Stimulated activated CD4-positive, alpha-beta T cell treated with anti-CD3 and anti-CD28 coated beads, Interleukin-2, amount 100 ng/mL, for 48 hours (primary cell): ENCODE measurements at places on chromosomes 2 and 18.

GRCh38 chr18:48470484-48471180 is 61.4 kb upstream of the ZBTB7C start:
- no peak for DNase-seq

GRCh38 chr2:62723253-62723652 is 17.7 kb downstream of the EHBP1 start:
- DNase-seq: no peak

GRCh38 chr2:122166820-122167219 is 411.4 kb downstream of the TSN start:
- DNase-seq: no peak

GRCh38 chr18:67402543-67402942 is 114.0 kb downstream of the DSEL start:
- no peak for DNase-seq

DNA sequence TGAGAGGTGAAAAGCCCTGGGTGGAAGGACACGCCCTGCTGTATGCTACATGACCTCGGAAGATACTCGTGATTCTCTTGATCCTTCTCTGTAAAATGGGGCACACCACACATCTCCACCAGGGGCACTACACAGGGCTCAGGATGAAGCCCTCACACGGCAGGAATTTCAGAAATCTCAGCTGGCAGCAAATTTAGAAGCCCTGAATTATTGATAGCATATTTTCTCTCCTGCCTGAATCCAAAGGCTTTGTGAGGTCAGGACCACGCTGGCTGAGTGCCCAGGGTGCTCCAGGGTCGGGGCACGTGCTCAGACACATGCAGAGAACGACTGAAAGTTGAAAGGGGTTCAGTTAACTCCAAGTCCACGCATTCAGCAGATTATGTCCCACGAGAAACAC is 42.1 kb upstream of the GALR1 start:
- DNase-seq: peak; percentile 29

- DNase-seq: no peak
Measured at GRCh38 chr18:35049111-35050027, 8.2 kb downstream of the MAPRE2 start.

GRCh38 chr18:30730915-30731314 is 311.6 kb downstream of the DSC3 start:
- DNase-seq: no peak

GRCh38 chr2:235483313-235483712 is 10.5 kb upstream of the AGAP1 start:
- no peak for DNase-seq

DNA sequence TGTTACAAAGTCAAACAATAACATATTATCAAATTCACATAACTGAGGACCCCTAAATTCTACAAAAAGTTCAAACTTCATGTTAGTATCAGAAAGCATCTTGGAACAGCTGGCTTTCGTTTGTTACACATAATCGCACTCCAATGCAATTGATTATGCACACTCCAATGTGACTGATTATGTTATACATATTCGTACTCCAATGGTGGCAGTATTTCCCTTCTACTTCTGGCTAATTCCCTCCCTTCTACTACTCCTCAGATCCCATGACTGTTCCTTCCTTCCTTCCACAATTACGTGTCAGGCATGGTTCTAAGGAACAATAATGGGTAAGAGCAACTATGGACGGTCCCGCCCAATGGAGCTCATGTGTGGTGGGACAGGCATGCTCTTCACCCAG is 137.1 kb upstream of the CCDC150 start:
- no peak for DNase-seq

DNA sequence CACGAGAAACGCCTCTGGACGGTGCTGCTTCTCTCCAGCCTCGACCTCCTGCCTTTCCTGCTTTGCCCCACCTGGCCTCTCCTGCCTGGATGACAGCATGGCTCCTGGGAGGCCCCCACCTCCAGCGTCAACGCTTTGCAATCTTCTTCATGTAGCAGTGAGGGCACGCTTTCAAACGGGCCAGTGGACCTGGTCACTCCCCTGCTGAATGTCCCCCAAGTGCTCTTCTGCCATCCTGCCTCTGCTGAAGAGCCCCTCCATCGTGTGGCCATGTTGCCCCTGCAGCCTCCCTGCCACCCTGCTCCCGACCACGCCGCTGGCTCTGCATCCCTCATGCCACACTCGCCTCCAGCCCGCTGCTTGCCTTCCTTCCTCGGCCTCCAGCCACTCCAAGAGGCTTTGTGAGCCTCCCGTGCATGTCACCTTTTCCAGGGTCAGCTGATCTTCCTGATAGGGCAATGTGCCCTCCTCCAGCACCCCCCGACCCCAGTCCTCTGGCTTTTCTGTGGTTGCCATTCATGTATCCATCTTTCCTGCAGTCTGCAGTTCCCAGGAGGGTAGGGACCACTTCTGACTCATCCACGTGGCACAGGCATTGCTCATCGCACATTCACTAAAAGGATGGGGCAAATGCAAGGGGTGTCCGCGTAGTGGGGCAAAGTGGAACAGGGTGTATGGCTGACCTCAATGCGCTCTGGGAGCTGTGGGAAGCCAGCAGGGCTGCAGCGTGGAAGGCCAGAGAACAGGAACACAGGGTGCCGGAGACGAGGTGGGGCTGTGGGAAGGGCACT is 268.8 kb downstream of the TWIST2 start:
- DNase-seq: no peak

GRCh38 chr18:41714872-41715271 is 240.2 kb upstream of the PIK3C3 start:
- no peak for DNase-seq

GRCh38 chr2:75589391-75590105 is 28.8 kb upstream of the EVA1A start:
- no peak for DNase-seq

DNA sequence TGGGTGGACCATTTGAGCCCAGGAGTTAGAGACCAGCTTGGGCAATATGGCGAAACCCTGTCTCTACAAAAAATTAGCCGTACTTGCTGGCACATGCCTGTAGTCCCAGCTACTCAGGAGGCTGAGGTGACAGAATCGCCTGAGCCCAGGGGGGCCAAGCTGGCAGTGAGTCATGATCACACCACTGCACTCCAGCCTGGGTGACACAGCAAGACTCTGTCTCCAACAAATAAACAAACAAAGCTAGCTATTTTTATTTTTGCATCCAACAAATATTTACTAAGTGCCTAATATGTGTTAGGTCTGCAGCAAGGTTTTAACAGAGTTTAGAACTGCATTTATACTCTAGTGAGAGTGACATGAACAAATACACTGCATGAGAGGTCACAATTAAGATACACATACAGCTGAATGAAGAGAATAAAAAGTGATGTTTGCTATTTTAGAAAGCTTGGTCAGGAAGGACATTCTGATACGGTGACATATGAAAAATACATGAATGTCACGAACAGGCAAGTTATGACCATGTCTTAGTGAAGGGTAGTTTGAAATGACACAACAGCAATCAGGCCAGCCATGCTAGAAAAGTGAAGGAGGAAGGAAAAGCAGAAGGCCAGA is 83.2 kb upstream of the FRZB start:
- no peak for DNase-seq

DNA sequence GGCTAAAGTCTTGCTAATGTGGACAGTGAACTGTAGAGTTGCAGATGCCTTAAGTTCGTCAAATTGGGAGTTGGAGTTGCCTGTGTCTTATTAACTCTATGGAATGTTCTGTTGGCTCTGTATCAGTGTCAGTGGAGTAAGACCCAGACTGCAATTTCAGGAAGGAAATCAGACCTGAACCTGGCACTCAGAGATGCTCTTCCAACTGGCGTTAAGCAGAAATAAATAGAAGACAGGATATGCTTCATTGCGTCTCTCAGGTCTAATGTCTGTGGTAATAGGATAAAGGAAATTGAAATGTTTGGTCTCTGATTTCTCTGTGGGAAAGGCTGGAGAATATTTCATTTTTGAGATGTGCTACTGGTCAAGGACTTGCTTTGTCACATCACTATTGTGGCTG is 846.7 kb upstream of the ID2 start:
- DNase-seq: no peak

DNA sequence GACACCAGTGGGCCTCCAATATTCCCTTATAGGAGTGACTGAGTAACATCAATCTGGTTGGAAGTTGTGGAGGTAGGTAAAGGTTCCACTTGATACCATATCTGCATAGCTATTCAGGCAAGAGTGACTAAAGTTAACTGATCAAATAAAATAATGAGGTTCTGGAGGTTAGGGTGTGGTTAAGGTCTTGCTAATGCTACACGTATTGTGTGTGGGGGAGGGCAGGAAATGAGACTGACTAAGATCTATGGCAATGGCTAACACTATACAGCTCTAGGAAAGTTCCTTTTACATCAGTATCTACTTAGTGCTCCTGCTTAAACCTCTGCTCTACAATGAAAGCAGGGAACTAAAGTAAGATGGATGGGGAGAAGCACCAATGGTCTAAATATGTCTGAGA is 149.1 kb upstream of the MGAT5 start:
- DNase-seq: no peak

DNA sequence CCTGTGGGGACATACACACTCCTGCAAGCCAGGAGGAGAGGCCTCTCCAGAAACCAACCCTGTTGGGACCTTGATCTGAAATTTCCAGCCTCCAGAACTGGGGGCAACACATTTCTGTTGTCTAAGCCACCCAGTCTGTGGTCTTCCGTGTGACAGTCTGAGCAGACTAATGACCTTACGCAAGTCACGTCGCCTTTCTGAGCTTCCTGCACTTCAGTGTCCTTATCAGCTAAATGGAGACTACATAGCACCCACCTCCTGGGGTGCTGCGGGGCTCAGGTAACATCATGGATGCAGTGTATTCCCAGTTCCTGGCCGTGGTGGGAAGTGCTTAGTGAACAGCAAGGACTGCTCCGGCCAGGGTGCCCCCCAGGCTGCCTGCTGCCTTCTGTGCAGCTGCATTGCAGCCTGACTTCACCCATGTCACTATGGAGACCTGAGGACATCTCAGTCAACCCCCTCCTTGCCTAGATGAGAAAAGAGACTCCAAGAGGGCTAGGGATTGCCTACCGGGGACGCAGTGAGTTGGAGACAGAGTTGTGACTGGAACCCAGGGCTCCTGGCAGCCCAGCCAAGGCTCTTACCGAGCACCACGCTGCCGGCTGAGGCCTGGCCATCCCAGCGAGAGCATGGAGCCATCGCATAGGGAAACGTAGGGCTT is 61.2 kb upstream of the FZD5 start:
- DNase-seq: no peak

DNA sequence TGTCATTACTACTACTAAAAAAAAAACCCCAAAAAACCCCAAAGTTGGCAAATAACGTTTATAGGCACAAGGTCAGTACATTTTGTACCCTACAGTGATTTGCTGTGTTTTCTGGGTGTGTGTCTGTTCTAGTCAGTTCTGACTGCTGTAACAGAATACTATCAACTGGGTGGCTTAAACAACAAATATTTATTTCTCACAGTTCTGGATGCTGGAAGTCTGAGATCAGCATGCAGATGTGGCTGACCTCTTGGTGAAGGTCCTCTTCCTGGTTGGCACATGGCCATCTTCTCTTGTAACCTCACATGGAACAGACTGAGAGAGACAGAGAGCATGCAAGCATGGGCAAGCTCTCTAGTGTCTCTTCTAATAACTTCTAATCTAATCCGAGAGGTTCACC is 103.1 kb downstream of the CERS6 start:
- no peak for DNase-seq

GRCh38 chr18:35118641-35119040 is 77.4 kb downstream of the MAPRE2 start:
- no peak for DNase-seq

- DNase-seq: peak; percentile 51
Measured at GRCh38 chr2:72887740-72888437, 681 bp downstream of the SPR start.

GRCh38 chr2:205903549-205904129 is 182.3 kb downstream of the INO80D start:
- no peak for DNase-seq

GRCh38 chr18:10081492-10081891 is 167.7 kb downstream of the VAPA start:
- no peak for DNase-seq

DNA sequence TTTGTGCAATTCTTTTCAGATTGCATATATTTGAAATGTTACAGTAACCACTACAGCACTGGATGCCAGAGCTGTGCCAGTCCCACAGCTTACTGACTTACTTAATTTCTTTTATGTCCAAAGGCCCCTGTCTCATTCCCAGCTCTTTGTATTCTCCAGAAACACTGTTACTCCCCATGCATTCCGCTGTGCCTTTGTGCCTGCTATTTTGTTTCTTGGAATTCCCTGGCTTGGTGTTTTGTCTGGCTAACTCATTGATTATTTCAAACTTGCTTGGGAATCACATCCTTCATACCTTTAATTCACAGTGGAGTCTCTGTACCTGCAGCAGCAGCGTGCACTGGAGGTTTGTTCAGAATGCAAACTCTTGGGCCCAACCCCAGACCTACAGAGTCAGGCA is 601.9 kb upstream of the DDX18 start:
- no peak for DNase-seq

DNA sequence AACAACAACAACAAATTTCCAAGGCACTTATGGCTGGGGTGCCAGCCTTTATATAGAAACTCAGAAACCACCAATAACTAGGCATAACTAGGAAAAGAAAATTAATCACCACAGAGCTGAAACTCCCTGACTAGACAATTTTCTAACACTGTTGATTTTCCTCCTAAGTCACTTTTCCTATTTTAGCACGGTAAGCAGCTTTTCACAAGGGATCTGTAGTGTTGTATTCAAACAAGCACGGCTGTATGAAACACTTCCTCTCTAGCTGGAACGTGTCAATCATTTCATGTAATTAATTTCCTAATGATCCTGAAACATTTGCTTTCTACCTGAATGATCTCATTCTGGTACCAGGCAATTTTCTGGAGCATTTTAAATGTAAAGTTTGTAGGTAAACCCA is 645.0 kb downstream of the IRS1 start:
- DNase-seq: no peak

DNA sequence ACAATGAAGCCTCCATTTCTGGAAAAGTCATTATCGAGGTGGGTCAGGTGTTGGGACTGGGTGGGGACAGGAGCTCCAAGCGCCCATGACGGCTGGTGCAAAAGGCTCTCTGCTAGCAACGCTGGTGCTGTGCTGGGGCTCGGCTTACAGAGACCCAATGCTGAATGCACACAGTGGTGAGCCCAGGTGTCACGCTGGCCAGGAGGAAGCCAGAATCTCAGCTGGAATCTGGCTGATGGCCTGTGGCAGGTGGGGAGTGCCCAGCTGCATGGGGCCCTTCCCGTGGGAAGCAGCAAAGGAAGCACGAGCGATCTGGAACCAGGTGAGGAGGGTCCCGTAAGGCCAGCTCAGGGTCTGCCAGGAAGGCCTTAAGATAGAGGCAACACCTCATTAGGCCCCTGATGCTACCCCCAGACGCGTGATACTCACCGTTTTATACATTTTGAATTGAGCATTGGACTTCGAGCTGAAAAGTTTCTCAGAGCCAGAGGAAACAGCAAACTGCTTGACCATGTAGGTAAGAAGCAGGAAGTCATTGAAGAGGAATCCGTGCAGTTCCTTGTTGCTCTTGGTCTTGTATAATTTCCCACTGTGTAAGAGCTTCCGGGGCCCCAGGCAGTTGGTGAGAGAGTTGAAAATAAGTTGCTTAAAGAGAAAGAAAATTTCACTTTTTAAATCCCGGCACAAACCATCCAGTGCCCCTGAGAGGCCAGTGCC is 34.7 kb downstream of the FAM228A start:
- no peak for DNase-seq

- DNase-seq: no peak
Measured at GRCh38 chr18:52694804-52695203, 354.8 kb downstream of the DCC start.

- DNase-seq: no peak
Measured at GRCh38 chr2:126994340-126994777, 95.7 kb downstream of the TEX51 start.
